Activated CD4-positive, alpha-beta T cell treated with anti-CD3 and anti-CD28 coated beads, Interleukin-2, amount 10 ng/mL, durations not matched to agents 24 days and 14 days (primary cell): ENCODE measurements at places on chromosomes 2 and 18. TPM values are rescaled to one million over a fixed set of nuclear protein-coding genes. Genes with fewer than 3 reads are reported as not detected.
A peak's percentile ranks its signal among the peaks of the same experiment; 100 is the strongest.

GRCh38 chr18:39843546-39843945, 2111.5 kb upstream of the PIK3C3 start:
- no peak for DNase-seq

- DNase-seq, result no peak
Measured at GRCh38 chr2:213551526-213551925, 267.3 kb downstream of the SPAG16 start.

GRCh38 chr2:54422072-54422581, 34.0 kb upstream of the SPTBN1 start:
- peak; percentile 77 for DNase-seq

- no peak for DNase-seq
Measured at GRCh38 chr2:224586127-224586695, 1.0 kb upstream of the CUL3 start.

DNA sequence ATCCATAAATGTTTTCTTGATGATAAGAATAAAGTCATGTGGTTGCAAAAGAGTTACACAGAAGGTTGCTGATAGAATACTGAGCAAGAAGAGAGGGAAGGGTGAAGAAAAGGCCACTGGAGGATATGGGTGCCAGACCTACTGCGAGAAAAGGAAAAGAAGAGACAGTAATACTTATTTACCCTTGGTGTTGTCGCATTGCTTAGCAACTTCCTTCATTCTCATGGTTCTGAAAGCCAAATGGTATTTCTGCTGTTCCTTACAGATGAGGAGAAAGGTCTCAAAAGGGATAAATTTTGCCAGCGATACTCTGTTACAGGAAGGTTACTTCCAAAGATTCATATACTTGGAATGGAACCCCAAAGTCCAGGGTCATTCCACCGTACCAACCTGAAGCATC, 62.5 kb downstream of the LHCGR start:
- no peak for DNase-seq

GRCh38 chr2:6359964-6360363, 505.7 kb downstream of the CMPK2 start:
- peak; percentile 14 for DNase-seq

SLC30A3 gene
- total RNA-seq, result 1.4 and 2.2 TPM in 2 replicates

HRH4 gene
- 0.79 and 1.6 TPM in 2 replicates for total RNA-seq

LRATD1 gene
- not detected in 2 replicates for total RNA-seq
